Stomach (tissue), 19 donors: ENCODE measurements at places on chromosomes 16 and 17. TPM values are rescaled to one million over a fixed set of nuclear protein-coding genes. Genes with fewer than 3 reads are reported as not detected.
A peak's percentile ranks its signal among the peaks of the same experiment; 100 is the strongest.

The HOXB4 gene
- 0.45 TPM for total RNA-seq

GRCh38 chr17:50451943-50452629 is 16.6 kb downstream of the CHAD start:
- peaks cover 26% of the 10 kb centered on the region for H3K4me1 ChIP-seq
- H3K27me3 ChIP-seq: no peaks in the 10 kb centered on the region
- no peak overlapping the region for H3K4me3 ChIP-seq
- peaks cover 12% of the 10 kb centered on the region for H3K36me3 ChIP-seq
- DNase-seq: no peak

DNA sequence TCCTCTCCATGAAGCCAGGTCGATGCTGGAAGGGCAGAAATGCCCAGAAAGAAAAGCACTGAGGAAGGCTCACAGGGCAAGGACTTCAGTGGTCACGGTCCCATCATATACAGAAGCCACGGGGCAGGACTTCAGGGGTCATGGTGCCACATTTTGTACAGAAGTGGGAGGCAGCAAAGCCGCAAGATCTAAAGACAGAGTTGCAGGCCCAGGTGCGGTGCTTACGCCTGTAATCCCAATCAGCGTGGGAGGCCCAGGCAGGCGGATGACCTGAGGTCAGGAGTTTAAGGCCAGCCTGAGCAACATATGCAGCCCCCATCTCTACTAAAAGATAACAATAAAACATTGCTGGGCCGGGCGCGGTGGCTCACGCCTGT is 96.0 kb downstream of the NXN start:
- H3K27ac ChIP-seq: peak overlapping the region; percentile 80
- no peak for DNase-seq
- peaks cover 89% of the 10 kb centered on the region for H3K4me1 ChIP-seq
- no peak overlapping the region for H3K4me3 ChIP-seq
- H3K27me3 ChIP-seq: no peaks in the 10 kb centered on the region
- H3K36me3 ChIP-seq: no peaks in the 10 kb centered on the region

The CASKIN1 gene
- not detected for total RNA-seq

DNA sequence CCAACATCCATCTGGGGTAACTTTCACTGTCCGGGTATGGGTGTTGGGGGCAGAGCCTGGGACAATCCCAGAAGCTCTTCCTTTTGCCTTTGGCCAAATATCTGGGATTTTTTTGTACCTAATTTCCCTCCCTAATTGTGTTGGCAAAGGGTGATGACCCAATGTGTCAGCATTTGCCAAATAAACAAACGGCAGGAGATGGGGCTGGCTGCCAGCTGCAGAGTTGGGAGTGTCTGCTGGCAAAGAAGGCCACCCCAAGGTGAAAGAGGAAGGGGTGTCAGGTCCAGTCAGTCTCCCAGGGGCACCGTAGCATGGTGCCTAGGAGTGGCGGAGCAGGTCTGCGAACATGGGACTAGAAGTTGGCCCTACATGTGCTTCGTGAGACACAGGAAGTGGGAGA is 73.0 kb downstream of the SLC6A2 start:
- H3K27me3 ChIP-seq: peaks cover 31% of the 10 kb centered on the region
- no peak overlapping the region for H3K4me3 ChIP-seq
- DNase-seq: no peak
- no peak overlapping the region for H3K27ac ChIP-seq

DNA sequence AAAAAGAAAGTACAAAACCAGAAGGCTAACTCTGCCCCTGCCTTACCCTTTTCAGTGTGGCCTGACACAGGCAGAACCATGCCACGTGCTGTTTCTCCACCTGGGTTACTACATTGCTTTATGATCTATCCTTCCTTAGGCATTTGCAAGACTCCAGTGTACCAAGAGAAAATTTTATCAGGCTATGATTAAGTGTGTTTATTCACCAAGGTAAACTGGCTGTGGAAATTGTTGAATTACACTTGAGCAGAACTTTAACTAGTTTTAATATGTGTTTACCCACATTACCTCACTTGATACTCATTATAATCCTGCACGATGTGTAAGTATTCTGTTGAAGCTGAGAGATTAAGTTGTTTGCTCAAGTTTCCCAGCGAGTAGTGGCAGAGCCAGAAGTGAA is 129.7 kb upstream of the MYOCD start:
- peak overlapping the region; percentile 58 for H3K27ac ChIP-seq
- H3K27me3 ChIP-seq: no peaks in the 10 kb centered on the region
- DNase-seq: peak; percentile 71
- H3K4me1 ChIP-seq: peaks cover 7% of the 10 kb centered on the region
- no peaks in the 10 kb centered on the region for H3K36me3 ChIP-seq
